ENCODE measurements at places on chromosomes 5 and 9.

GRCh38 chr5:107772418-107773310 is 101.9 kb upstream of the EFNA5 start:
- no peak for DNase-seq

DNA sequence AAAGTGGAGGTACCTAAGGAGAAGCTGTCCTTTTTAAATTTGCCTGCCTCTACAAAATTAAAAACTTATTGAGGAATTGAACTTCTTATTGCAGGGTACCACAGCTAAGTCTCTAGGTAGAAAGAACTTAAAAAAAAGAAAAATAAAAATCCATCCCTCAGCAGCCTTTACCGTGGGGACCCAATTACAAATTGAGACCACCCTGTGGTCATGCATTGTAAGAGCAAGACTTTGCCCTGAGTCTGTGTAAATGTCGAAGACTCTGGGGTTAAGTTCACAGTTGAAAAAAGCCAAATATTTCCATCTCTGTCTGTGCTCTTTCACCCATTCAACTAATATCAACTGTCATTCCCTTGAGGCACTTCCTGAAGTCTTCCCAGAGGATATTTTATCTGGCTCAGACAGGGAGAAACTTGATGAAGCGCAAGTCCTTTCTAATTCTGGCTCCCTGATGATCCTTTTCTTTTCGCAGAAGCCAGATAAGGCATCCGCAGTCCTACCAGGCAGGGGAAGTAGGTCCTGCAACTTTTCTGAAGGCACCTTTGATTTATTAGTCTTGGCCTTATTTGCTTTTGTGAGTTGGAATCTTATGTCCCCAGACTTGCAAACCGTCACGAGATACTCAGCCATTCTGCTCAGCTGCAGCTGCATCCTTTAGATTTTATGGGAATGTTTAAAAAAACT is 323.8 kb upstream of the WWC1 start:
- no peak for DNase-seq

GRCh38 chr9:137975936-137976565 is 98.5 kb downstream of the CACNA1B start:
- DNase-seq = no peak

GRCh38 chr5:160699301-160699700 is 152.7 kb downstream of the ATP10B start:
- DNase-seq = no peak

DNA sequence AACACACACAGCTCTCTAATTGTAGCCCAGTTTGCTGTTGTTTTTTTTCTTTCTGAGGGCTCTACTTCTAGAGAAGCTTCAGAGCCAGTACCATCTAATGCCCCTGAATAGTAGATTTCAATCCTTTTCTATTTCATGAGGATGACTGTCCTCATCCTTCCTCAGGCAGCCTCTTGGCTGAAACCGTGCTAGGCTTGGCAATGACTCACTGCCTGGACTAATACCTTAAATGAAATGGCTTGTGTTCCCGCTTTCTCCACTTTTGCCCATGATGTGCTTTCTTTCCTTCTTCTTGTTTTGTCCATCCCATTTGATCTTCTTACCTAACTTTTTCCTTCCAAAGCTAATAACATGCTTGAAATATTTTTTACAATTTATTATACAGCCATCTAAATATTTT is 80.1 kb downstream of the ITGA1 start:
- no peak for DNase-seq

- DNase-seq = no peak
These were observed 108.5 kb upstream of the PTPRD start for GRCh38 chr9:10721301-10721700.

DNA sequence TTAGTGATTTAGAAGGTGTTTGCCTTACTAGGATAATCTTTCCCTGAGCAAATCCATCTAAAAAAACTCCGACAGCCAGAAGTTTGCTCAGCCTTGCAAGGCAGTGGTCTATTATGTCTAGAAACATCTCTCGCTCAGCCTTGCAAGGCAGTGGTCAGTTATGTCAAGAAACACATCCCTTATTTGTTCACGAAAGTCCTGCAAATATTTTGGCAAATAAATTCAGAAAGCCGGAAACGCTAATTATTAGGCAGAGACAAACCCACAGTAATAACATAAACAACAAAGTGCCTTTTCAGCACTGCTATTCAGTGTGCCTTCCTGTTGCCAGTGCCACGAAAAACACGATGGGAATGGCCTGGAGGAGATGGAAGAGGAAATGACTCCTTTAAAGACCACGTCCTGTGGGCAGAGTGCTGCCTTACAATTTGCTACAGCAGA is 184.5 kb downstream of the GNAQ start:
- DNase-seq = no peak

GRCh38 chr5:17000291-17000939 is 64.3 kb upstream of the MYO10 start:
- no peak for DNase-seq

DNA sequence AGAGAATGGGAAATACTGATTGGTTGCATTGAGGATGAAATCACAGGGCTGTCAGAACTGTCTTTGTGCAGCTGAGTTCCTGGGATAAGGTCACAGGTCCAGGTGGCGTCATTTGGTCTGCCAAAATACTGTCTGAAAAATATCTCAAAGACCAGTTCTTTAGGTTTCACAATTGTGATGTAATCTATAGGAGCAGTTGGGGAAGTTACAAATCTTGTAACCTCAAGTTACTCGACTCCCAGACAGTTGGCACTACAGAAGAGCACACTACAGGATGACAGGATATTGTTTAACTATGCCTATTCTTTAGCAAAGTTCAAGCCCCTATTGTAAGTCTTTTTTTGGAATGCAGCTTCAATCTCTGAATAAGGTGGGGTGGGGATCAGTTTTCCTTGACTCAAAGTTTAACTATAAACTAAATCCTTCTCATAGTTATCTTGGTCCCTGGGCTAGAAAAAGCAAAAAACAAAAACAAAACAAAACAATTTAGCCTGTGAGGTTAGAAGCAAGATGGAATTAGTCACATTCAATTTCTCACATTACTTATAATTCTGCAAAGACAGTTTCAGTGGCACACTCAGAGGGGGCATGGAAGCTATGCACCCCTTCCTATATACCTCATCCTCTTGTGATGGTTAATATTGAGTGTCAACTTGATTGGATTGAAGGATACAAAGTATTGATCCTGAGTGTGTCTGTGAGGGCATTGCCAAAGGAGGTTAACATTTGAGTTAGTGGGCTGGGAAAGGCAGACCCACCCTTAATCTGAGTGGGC is 276.0 kb downstream of the AUH start:
- no peak for DNase-seq

DNA sequence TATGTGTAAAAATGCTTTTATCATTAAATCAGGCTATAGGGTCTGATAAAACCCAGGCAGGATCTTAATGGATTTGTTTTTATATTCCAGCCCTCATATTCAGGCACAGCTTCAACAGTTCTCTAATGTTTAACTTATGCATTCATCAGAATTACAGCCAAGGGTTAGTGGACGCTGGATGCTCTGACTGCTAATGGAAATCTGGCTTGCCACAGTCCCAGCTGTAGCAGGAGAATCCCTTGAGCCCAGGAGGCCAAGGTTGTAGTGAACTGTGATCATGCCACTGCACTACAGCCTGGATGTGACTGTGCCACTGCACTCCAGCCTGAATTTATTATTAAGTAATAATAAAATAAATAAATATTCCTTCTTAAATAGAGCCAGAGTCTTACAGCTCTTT is 98.0 kb downstream of the SLC25A46 start:
- DNase-seq = no peak

- DNase-seq = no peak
These were observed 74.5 kb downstream of the MAPKAP1 start for GRCh38 chr9:125632321-125633115.

DNA sequence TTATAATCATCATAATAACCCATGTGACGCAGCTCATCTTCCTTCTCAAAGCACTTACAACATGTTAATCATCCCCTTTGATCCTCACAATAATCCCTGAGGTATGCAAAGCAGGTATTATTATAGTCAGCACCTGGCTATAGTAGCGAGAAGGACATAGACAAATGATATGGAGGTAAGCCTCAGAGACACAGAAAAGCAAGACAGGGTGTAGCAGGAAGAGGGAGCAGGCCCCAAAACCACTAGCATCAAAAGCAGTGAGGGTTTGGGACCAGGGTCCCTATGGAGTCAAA is 139.2 kb upstream of the SLC30A5 start:
- no peak for DNase-seq

DNA sequence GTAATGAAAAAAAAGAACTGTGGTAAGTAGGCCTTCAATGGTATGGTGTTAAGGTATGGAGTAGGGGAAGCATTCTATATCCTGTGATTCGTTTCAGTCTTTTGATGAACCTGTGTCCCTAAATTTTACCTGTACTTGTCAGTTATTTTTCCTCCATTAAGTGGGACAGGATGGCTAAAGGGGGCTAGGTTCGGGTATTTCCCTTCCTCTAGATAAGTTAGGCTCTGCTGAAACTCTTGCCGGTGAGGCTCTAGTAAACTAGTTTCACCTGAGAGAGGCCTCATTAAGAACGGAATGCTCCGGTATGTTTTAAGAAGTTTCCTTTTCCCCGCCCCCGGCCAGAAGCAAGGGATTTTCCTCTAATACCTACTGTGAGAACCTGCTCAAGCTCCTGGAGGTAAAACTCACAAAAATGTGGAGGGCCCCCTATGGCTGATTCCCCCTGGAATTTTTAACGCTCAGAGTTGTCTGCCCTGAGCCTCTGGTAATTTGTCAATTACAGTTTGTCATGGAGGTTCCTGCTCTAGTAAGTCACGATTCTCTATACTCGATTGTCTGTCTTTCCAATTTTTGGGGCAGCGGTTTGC is 87.7 kb downstream of the MACIR start:
- DNase-seq = no peak

GRCh38 chr5:100779669-100780375 is 123.3 kb downstream of the ST8SIA4 start:
- no peak for DNase-seq

DNA sequence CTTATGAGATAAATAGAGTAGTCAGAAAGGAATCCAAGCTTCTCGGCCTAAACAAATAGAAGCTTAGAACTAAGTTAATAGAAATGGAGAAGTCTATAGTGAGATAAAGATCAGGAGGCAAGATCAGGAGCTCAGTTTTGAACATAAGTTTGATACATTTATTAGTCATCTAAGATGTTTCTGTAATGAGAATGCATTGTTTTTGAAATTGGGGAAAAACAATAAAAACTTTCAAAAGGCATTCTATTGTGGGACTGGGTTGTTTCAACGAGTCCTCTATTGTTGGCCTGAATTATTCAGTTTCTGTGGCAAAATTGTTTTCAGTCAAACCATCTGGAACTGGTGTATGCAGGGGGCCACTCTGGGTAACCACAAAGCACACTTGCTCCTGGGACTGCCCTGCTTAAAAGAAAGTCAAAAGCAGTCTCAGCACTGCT is 181.0 kb upstream of the CLINT1 start:
- DNase-seq = no peak

GRCh38 chr5:97550164-97550563 is 367.1 kb upstream of the RIOK2 start:
- DNase-seq = no peak

- DNase-seq = no peak
These were observed at the start of gene IGFBPL1 for GRCh38 chr9:38423973-38424843. IGFBPL1 (minus strand) TSS chr9:38424454; CDS start chr9:38424424, 30 bp downstream.

DNA sequence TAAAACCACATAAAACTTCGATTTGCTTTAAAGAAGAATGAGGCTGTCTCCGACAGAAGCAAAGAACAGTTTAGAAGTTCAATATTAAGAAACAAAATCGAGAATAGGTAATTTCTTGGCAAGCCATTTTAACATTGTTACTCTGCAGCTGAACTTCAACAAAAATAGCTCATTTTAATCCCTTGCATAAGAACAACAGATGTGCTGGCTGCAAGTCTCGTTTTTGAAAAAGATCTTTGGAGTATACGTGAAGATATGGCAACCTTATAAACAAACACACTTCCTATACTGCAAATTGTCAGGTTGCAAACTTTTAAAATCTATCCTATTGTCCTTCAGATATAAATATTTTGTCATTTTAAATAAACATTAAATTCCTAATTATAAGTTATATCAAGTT is 71.5 kb downstream of the FBN2 start:
- no peak for DNase-seq

- no peak for DNase-seq
These were observed 242.9 kb downstream of the CSNK1G3 start for GRCh38 chr5:123754908-123755307.

DNA sequence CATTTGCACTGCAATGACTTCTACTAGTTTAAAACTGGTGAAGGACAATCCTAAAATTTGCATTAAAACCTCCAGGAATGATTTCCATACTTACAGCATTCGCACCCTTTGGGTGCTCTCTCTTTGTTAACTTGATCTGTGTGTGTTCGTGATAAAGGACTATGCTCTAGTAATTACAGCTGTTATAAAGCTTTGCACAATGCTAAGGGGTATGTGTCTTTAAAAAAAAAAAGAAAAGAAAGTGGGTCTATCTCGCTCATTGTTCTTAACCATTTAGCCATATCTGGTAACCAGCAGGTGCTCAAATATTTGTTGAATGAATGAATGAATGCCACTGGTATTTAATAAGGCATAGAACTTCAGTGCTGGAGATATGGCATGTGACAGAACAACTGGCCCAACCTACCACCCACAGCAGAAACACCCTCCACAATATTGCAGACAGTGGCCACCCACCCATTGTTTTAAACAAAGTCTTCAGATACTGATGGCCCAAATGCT is 8.7 kb downstream of the TRIM36 start:
- DNase-seq = no peak

- DNase-seq = no peak
These were observed 127.6 kb downstream of the SNCAIP start for GRCh38 chr5:122439645-122440044.

DNA sequence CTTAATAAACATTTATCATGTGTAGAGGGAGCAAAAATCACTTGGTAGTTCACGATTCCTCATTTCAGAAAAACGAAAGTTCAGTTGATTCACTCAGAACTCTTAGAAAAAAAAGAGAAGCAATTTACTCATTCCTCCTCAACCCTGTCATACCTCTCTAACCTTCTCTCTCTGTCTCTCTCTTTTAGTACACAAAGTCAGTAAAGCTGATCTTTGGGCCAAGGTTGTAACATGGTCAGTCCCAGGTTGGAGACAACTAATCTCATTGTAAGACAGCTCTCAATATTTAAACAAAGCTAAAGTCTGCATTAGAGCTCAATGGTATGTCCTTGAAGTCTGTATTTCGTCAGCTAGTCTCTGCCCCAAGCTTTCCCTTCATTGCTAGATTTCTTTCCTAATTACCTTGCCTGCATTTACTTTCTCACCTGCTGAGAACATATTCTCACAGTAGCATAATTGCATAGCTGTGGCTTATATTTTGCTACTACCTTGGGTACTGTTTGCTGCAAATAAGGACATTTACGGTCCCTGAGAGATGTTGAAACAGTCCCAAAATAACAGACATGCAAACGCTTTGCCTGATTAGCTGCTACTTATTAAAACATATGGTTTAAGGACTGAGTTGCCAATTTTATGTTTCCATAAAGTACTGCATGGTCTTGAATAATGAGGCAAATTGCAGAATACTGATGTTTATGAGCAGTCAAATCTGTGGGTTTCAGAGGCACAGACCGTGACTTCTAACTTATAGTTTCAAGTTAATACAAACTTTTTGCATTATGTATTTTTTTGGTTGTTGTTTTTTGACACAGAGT is 138.3 kb downstream of the GPBP1 start:
- no peak for DNase-seq

Data from NCI-H1417 treated with DMSO at 0.1 percent for 48 hours (cell line).